ENCODE measurements at places on chromosomes 12 and 14.

- no peak for DNase-seq
Measured at GRCh38 chr12:10697156-10697555, 23.3 kb upstream of the STYK1 start.

DNA sequence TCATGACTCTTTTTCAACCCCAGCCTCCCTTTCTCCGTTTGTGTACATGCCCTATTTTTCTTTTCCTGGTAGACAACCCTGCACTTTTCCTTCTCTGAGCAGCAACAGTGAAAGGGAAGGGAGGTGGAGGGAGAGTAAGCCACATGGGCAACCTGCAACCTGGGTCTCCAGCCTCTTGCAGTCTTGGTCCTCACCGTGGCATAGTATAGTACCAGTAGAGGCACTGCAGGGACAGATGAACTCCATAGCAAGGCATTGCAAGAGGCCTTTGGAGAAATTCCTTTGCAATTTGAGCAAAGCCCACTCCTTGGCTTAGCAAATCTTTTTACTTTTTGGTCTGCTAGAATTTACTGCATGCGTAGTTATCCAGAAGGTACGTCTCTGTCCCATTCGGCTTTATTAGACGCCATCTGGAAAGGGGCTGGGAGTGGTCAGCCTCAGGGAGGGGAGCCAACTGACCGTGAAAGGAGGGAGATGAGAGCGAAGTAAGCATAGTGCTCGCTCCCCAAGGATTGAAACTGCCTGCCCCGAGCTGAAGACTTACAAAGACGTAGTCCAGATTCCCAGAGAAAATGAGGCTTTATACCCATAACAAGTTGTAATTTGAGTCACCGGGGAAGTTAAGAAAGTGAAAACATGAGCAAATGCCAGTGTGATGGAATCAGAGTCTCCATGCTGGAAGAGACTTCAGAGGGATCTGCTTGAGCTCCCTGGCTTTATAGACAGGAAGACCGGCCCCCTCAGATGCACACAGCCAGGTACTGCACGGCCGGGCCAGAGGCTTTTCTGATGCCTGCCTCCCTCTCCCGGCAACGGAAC lies 332.0 kb downstream of the CACNA1C start:
- DNase-seq = no peak

DNA sequence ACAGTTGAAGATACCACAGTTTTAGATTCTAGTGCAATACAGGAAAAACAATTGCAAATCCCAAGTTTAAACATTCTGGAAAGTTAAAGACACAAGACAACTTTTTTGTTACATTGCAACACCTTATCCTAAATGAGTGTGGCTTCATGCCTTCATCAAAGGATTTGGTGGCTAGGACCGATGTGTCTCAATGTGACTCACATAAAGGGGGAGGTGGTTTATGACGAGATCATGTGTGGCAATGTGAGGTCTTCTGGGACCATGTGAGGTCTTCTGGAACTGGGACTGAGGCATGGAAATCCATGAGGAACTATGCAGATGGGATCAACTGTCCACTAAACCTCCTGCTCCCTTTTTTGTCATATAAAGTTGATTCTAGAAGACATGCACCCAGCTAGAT lies 166.2 kb downstream of the PAX9 start:
- no peak for DNase-seq

DNA sequence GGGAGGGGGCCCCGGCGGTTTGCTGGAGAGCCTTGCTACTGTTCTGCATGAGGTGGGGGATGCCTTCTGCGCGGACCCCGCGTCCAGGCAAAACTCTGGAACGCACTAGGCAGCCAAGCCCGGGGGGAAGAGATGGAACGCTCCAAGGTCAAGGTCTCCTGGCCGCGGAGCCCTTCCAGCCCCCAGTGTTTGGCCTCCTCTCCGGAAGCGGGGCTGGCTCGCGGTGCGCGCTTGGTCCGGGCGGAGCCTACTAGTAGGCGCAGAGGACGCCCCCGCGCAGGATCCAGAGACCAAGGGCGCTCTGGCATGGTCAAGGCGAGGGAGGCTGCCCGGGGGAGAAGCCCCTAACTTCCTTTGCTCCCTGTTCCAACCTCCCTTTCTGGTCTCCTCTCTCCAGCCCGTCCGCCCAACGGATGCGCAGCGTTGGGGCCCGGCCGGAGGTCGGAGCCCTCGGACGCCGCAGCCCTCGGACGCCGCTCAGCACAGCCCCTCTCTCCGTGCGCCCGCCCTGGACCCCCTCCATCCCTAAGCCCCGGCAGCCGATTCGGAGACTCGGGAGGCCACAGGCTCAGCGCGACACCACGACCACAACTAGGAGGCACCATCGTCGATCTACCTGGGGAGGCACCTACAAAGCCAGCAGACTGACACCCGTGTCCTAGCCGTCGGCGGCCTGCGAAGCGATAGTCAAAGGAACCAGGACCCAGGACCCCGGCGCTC lies 669 bp upstream of the KCNK13 start:
- DNase-seq = no peak

- no peak for DNase-seq
Measured at GRCh38 chr12:64675795-64676194, 65.5 kb downstream of the RASSF3 start.

DNA sequence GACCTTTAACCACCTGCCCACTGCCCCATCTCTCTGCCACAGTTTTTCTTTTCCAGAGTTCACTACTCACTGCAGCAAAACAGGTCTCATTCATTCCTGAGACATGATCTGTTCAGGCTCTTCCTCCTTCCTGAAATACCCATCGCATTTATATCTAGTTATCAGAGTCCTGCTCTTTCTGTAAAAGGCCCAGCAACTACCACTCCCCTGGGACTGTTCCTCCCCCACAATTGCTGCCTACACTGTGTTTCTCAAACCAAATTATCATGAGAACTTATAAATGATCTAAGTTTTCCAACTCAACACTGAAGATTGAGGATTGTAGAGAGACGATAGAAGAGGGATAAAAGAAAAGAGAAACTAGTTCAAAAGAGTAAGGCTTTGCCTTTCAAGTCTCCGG lies 40.8 kb upstream of the EPS8 start:
- no peak for DNase-seq

- DNase-seq = no peak
Measured at GRCh38 chr12:11739980-11740577, 90.6 kb downstream of the ETV6 start.

GRCh38 chr12:6226679-6227051 lies 26.5 kb downstream of the CD9 start:
- DNase-seq = no peak

GRCh38 chr12:124191024-124191359 lies 103.9 kb upstream of the RFLNA start:
- DNase-seq = no peak

- peak; percentile 34 for DNase-seq
Measured at GRCh38 chr12:77878901-77879300, 48.2 kb downstream of the NAV3 start.

GRCh38 chr12:68806488-68807237 lies 1.3 kb upstream of the MDM2 start:
- no peak for DNase-seq

DNA sequence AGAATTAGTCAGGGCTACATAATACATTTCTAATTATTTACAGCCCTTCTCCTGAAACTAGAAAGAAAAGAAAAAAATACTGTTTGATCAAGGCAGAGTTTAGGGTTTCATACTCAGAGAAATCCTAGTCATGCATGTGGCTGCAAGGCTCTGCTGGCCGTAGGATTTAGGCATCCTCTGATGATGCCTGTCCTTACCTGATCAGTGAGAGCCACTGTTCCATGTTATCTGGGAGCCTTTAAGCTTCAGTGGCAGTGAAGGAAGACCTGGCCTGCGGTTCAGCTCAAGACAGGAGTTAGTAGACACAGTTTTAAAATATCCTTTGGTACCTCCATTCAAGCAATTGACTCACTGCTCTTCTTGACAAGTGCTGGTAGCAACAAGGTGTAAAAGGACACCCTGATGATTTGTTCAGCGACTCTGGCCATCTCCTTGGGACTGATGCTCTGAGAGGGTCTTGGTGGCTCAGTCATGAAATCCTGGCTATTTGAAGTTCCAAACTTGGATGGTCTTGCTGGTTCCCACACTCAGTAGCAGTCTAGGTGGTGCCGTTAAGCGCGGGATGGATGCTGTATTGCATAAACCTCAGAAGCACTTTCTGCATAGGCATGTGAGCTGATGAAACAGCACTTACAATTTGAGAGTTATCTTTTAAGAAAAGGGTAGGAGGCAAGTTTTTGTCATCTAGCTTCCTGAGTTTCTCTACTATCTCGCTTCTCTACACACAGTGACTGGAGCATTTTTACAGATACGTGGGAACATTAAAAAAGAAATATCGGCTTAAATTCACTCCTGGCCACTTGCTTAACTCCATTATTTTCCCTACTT lies 162.0 kb downstream of the SAMD4A start:
- no peak for DNase-seq

- DNase-seq = peak; percentile 48
Measured at GRCh38 chr14:90576981-90577660, 180.3 kb downstream of the CALM1 start.

DNA sequence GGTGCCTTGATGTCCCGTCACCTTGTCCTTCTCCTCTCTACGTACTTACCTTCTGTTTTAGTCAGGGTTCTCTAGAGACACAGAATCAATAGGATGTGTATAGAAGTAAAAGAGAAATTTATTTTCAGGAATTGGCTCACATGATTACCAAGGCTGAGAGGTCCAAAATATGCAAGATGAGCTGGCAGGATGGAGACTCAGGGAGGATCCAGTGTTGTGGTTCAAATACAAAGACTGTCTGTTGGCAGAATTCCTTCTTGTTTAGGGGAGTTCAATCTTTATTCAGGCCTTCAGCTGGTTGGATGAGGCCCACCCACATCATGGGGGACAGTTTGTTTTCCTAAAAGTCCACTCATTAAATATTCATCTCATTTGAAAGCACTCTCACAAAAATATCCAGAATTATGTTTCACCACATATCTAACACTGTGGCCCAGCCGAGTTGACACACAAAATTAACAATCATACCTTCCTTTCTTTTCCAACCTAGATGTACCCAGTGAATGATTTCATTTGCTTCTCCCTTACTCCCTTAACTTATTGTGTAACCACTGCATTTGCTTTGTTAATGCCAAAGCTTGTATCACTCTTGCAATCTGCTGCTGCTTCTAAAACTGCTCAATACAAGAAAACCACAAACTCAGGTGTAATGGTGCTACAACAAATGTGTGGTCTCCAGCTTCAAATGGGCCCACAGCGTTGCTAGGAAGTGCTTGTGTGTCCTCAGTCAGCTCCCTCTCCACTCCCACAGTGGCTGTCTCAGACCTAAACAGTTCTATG lies 195.4 kb upstream of the ARHGAP5 start:
- no peak for DNase-seq

DNA sequence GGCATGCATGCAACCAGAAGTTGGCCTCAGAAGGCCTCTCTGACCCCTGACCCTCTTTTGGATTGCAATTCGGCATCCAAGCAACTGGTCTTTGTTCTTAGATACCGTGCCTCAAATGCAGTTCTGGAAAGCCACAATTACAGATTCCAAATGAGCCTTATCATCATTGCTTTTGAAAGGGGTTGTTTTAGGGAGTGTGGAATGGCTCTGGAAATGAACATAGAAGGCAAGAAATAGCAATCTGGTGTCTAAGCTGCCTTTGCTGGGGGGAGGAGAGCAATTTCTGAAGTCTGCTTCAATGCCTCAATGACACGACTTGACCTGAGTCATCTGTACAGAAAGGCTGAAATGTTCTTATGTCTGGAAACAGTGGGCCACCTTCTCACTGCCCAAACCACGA lies 250.1 kb downstream of the NUAK1 start:
- DNase-seq = no peak

GRCh38 chr14:56268039-56268438 lies 149.8 kb downstream of the PELI2 start:
- no peak for DNase-seq

- DNase-seq = no peak
Measured at GRCh38 chr12:65648461-65648860, 175.8 kb upstream of the HMGA2 start.

GRCh38 chr14:32230695-32231280 lies 27.7 kb upstream of the RNU6-8 start:
- DNase-seq = no peak

- DNase-seq = no peak
Measured at GRCh38 chr14:89024691-89025090, 200.2 kb downstream of the TTC8 start.

GRCh38 chr14:23148591-23149249 lies 29.7 kb upstream of the CEBPE start:
- DNase-seq = no peak

GRCh38 chr14:98937712-98938505 lies 334.1 kb downstream of the BCL11B start:
- no peak for DNase-seq

DNA sequence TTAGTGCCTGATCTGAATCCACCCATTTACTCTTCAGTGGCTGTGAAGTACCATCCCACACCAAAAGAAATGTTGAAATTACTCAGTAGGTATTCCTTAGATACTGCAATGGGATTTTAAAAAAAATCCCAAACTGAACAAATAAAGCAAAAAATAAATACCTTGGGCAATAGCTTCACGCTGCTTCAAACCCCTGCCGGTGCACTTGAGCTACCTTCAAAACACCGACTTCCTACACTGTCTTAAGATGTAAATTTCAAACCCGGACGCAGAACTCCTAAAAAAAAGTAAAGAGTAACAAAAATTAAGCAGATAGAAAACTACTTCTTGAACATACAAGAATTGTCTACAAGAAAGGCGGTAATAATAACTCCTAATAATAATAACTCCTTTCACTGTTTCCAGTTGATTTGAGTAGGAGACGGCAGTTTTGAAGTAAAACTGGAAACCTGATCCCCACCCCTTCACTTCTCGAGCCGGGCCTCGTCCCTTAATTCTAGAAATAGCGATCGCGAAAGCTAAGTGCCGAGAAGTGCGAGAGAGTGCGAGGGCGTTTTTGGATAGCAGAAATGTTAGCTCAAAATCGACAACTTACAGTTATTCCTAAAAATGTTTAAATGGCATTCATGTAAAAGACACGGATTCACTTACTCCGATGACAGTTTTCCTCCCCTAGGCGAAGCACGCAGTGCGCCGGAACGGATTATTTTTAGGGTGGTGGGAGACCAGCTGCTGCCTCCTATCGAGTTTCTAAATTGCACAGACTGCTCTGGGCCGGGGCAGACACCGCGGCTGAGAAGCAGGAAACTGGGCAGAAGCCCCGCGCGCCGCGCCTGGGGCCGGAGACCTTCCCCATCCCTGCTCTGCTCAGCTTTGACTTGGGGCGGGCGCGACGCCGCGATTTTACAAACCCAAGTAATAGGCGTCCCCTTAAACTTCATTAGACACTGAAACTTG lies at the start of gene ABCC9:
TSS of gene ABCC9 (minus strand) at position 878 of the 957 bp plus-strand sequence. CDS start 4,752 bp downstream, outside the sequence.
- no peak for DNase-seq

All from pons (tissue), 1 donor.